ENCODE measurements at places on chromosomes 4 and X.

GRCh38 chr4:150264595-150265161 lies 186.4 kb downstream of the DCLK2 start:
- no peak for DNase-seq

- DNase-seq, result peak; percentile 66
Observed at GRCh38 chrX:44785652-44786051, 58.2 kb upstream of the DUSP21 start.

DNA sequence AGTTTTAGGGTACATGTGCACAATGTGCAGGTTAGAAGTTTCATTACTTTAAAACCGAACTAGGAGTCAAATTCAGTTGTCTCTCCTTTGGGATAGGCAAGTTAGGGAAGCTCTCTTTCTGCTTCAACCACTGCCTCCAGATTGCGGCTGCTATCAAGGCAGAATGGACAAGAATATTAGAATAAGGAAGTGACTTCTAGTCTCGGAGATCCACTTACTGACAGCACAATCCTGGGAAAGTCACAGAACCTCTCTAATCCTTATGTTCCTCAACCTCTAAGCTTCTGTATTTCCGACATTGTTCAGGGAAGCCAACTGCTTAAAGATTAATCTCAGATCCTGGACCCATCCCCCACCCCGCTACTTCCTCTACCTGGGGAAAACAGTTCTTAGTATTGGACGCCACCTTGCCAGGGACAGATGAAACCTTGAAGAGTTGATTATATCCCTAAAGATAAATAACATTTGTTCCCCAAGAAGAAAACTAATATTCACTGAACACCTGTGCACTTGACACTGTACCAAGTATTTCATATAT lies 2.1 kb downstream of the NUP62CL start:
- DNase-seq, result no peak

- no peak for DNase-seq
Observed at GRCh38 chrX:71103110-71103983, 3.2 kb downstream of the CXorf65 start.

GRCh38 chr4:142091691-142092182 lies 455.4 kb downstream of the IL15 start:
- DNase-seq, result peak; percentile 84

- no peak for DNase-seq
Observed at GRCh38 chrX:3026074-3026815, 15.0 kb upstream of the ARSF start.

DNA sequence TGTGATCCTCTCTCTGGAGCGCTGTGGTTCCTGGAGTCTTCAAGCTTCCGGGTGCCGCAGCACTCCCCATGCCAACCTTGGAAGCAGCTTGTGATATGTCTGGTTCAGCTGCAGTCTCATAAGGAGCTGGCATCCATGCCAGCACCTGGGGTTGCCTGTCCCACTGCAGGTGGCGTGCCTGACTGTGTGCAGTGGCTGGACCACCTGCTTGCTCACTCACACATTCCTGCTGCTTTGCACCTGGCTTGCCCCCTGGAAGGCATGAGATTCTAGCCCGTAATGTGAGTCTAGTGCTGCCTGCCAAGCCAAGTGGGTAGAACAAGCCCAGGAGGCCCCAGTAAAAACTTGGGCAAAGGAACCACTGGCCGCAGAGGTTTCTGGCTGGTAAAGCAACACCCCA lies 687.2 kb upstream of the AADAT start:
- no peak for DNase-seq

DNA sequence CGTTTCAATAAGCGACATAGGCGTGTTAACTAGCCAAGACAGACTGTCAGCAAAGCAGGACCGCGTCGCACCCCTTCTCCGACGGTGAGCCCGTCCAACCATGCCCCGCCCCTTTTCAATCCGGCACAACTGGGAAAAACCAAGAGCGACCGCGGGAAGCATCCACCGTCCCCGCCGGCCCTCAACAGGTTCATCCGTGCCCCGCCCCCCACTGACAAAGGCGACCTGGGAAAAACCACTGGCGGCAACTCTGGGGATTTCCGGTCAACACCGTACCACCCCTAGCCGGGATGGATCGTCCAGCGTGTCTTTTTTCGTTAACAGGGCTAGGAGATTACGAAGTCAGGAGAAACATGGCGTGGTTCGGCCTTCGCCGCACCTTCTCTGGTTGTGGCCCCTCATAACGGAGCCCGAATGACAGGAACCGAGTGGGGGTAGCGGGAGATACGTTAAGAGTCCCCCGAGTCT lies 377 bp downstream of the TIMM17B start:
- no peak for DNase-seq

DNA sequence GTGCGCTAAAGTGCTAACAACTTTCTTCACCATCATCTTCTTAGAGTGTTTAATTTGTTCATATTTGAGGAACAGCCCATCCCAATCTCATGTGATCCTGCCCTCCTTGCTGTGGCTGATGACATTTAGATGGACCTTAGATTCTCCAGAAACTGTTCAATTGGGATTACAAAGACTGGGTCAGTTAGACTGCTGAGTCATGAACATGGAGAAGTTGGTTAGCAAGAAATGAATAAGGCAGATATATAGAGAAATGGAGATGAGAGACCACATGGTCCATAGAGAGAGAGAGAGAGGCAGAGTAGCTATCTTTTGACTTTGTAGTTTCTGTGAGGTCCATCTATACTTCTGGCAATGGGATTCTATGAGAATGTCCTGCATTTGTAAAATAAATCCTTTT lies 275.9 kb downstream of the GLUD2 start:
- DNase-seq, result no peak

GRCh38 chr4:2768124-2768523 lies 12.0 kb upstream of the TNIP2 start:
- no peak for DNase-seq

DNA sequence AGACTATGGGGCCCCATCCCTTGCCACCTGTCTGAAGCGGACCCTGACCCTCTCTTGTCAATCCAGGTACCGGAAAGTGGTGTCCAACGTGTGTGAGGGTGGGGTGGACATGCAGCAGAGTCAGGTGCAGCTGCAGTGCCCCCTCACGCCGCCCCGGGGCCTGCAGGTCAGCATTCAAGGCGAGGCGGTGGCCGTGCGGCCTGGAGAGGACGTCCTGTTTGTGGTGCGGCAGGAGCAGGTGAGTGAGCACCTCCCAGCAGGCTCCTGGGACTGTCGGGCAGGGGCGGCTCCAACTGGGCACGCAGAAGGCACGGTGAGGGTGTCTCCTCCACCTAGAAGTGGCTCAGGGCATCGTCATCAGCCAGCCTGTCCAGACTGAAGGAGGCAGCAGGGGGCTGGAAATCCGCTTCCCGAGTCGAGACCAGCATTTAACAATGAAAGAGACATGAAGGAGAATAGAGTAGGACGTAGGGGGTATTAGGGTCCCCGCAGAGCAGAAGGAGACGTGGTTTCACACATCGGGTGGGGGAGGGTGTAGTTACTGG lies 221.6 kb downstream of the AFAP1 start:
- no peak for DNase-seq

GRCh38 chr4:8537041-8537461 lies 43.1 kb upstream of the GPR78 start:
- peak; percentile 90 for DNase-seq

DNA sequence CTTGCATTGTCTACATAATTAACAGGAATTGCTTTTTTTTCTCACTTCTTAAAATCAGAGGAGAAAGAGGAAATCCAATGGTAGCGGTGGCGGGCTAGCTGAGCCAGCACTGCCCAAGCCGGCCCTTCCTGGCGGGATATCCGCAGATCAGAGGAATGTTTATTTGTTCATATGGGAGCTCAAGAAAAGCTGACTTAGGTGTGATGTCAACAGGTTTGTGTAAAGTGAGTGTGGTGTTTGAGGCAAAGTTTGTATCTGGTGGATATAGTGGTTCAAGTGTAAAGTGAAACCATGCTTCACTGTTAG lies 466 bp upstream of the SLC39A8 start:
- no peak for DNase-seq

DNA sequence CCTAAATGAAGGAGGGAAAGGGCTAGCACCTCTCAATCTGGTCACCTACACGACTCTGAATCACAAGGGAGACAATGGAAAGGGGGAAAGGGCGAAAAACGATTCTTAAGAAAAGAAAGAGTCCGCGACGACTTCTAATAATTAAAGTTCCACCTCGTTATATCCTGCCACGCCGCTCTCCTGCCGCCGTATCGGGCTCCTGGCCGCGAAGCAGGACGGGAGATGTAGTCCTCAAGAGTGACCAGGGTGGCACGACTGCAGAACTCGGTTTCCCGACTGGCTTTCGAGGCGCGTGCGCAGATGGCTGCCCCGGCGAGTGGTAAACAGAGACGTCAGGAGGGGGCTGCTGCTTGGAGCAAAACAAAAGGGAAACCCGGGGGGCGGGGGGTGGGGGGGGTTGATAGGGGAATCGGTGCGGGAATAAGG lies at the start of gene FOXO4:
Gene FOXO4, plus strand, starts transcription at position 297 of the 426 bp plus-strand sequence. CDS start 678 bp downstream, outside the sequence.
- peak; percentile 35 for DNase-seq

DNA sequence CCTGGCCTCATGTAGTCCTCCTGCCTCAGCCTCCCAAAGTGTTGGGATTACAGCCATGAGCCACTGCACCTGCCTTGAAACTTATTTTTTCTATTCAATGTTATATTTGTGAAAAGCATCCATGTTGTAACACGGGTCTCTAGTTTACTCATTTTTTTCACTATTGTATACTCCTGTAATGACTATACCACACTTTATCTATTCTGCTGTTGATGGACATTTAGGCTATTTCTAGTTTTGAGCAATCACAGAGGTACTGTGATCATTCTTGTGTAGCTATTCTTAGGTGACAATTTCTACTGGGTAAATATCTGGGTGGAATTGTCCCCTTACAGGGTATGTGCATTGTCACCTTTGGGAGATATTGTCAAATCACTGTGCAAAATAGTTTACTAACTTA lies 3.6 kb downstream of the DRP2 start:
- no peak for DNase-seq

GRCh38 chr4:82748810-82749470 lies 49.7 kb downstream of the SCD5 start:
- DNase-seq, result no peak

GRCh38 chr4:174626342-174627008 lies 104.2 kb upstream of the HPGD start:
- no peak for DNase-seq

DNA sequence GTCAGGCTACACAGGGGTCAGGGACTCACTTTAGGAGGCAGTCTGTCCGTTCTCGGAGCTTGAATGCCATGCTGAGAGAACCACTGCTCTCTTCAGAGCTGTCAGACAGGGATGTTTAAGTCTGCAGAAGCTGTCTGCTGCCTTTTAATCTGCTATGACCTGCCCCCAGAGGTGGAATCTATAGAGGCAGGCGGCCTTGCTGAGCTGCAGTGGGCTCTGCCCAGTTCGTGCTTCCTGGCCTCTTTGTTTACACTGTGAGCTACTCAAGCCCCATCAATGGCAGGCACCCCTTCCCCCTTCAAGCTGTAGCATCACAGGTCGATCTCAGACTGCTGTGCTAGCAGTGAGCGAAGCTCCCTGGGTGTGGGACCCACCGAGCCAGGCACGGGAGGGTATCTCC lies 31.5 kb upstream of the UNC5C start:
- DNase-seq, result no peak

- DNase-seq, result no peak
Observed at GRCh38 chrX:45485719-45486118, 285.0 kb upstream of the DIPK2B start.

DNA sequence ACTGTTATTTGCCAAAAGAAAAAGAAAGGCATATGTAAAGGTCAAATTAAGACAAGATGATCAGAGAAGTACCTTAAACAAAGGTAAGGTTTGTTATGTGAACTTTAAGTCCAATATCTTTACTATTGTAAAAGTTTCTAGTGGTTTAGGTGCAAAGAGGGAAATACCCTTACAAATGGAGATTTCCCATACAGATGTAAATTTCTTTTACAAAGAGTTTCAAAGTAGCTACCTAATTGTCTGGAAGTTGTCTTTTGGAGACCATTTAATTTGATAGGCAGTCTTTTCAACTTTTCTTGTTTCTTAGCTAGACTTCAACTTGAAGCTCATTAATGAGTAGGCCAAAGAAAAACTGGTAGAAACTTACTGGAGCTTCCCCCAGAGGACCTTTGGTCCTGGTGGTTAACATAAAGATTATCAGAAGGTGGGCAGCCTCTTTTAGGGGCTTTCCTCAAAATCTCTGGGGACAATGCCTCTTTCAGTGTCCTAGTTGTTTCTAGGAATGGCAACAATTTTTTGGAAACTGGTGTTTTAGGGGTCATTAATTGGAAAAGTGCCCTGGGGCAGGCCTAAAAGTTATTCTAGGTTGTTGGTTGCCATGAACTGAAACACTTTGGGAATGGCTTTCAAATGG lies 297.3 kb downstream of the GUCY2F start:
- DNase-seq, result no peak

DNA sequence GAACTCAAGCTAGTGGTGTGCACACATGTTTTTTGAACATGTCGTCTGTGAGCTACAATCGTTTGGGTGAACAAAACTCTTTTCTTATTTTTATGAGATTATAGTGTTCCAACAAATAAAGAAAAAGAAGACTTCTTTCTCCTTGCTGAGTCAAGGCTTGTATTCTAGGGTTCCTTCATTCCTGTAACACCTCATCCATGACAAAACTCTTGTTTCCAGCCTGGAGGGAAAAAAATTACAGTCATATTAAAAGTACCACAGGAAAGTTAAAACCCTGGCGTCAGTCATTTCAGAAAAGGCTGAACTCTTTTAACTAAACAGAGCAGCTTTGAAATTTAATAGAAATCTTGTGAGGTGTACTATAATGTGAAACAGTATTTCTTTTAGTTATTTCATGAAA lies 79.2 kb upstream of the BOD1L1 start:
- no peak for DNase-seq

- no peak for DNase-seq
Observed at GRCh38 chrX:151359931-151360871, 36.8 kb upstream of the VMA21 start.

GRCh38 chrX:155949098-155949497 lies 48.4 kb upstream of the IL9R start:
- DNase-seq, result no peak

GRCh38 chrX:2387614-2388239 lies 113.0 kb downstream of the DHRSX start:
- no peak for DNase-seq

DNA sequence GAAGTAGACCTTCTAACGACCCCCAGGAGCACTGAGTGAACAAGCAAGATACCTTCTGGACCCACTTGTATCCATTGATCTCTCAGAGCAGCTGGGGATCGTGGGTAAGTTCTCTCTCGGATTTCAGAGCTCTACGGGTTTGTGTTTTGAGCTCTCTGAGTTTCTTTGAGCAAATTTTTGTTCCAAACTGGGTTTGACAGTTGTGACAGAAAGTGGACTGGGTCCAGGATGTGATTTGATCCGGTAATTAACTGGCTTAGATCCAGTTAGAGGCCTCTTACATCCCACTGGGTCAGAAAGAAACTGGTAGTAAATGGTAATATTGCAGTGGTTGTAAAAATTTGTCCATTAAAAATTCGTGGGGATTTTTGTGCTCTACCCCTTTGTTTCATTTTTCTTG lies 459.2 kb downstream of the INPP4B start:
- no peak for DNase-seq

- DNase-seq, result no peak
Observed at GRCh38 chr4:111957116-111957515, 188.1 kb upstream of the FAM241A start.

DNA sequence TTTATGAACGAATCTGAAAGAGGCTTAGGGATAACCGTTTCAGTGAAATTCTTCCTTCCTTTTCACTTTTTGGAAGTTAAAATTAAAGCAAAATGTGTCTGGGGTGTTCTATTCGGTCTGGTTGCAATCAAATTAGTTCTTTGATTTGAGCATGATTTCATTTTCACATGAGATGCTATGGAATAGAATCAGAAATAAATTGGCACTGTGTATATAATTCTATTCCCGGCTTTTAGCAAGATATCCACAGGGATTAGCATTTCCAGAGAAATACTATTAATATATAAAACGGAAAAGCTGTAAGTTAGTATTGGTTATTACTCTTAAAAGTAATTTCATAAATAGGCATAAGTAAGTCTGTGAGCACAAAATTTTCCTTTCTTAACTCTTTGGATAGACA lies 1676.8 kb upstream of the PCDH7 start:
- no peak for DNase-seq

All from HS-5 (cell line).